ENCODE measurements at places on chromosomes 2 and 18. TPM values are rescaled to one million over a fixed set of nuclear protein-coding genes. Genes with fewer than 3 reads are reported as not detected.

GRCh38 chr2:126782648-126783047, 116.0 kb upstream of the TEX51 start:
- peak; percentile 55 for DNase-seq

GRCh38 chr2:40292291-40292690, 159.6 kb downstream of the SLC8A1 start:
- DNase-seq: no peak

Gene FMNL2
- 57.6 TPM for total RNA-seq

- DNase-seq: no peak
Measured at GRCh38 chr18:68564961-68565360, 149.9 kb downstream of the TMX3 start.
